ENCODE measurements at places on chromosomes 1 and 21.

- DNase-seq, result no peak
Measured at GRCh38 chr1:49416758-49417157, 607.0 kb downstream of the AGBL4 start.

DNA sequence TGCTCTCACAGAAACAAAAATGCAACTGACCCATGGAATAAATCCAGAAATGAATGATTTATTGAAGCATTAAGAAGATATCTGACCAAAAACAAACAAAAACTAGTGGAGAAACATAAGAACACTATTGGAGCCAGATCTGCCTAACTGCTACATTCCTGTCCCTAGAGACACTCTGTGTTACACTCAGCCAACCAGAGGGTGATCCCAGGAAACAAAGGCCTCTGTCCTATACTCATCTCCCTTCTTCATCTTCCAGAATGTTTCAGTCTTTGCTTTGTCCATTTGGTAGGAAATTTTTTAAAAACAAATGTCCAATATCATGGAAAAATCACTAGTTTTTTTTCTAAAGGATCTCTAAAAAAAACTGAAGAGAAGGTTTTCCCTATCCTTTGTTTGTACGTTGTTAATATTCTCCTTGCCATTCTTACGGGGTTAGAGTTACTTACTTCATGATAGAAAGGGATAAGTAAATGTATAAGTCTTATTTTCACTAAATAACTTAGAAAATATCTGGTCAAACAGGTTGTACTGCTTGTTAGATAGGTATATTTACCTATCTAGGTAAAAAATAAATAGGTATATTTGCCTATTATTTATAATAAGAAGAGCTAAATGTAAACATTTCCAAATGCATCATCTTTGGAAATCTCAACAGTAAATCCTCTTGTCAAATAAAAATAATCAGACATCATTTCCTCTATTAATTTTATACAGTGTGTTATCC, 59.1 kb downstream of the NME7 start:
- no peak for DNase-seq

GRCh38 chr1:117612517-117613248, 6.8 kb downstream of the TENT5C start:
- no peak for DNase-seq

GRCh38 chr1:174742805-174743653, 256.7 kb upstream of the CACYBP start:
- no peak for DNase-seq

- DNase-seq, result no peak
Measured at GRCh38 chr1:1775327-1776226, 2.7 kb downstream of the NADK start.

Measured in central memory CD4-positive, alpha-beta T cell (primary cell).